ENCODE measurements at places on chromosomes 6 and 20.

DNA sequence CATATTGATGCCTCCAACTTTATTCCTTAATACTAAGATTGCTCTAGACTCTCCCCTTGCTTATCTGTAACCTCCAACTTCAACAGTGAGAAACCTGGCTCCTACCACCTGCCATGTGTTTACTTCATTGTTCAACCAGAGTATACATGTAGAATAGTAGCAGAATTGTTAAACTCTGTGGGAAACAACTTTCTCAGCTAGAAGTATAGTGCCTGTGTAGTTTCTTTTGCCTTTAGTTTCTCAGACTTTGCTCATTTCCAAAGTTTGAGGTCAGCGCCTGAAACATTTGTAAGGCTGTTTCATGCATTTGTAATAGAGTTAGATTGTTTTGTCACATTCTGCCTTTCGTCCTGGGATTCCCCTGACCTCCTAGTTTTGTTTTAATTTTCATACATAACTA lies 34.9 kb upstream of the HECA start:
- no peak for DNase-seq

DNA sequence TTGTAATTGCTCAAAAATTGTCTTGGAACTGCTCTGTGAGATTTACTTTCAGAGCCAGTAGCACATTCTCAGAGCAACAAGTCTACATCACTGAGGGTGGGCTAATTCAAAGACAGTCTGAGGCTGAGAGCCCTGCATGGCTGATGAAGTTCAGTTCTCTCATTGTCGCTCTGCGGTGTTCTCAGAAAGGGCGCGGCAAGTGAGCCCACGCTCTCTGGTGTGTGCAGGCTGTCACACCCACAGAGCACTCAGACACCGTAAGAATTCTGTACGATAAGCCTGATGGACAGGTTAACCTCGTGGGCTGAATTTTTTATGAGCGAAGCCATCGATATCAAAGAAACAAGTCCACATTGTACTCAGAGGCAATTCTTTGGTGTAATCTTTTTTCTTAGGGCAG lies 557.8 kb downstream of the HACE1 start:
- no peak for DNase-seq

DNA sequence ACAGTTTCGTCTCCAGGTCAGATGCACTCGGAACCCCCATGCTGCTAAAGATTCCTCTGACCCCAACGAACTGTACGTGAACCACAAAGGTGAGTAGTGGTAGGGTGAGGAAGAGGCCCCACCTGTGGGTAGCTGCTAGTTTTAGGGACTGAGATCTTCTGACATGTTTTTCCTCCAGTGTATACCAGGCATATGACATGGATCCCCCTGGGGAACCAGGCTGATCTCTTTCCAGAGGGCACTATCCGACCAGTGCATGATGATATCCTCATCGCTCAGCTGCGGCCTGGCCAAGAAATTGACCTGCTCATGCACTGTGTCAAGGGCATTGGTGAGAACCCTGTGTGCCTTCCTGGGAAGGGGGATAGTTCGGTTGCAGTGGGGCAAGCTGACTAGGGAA lies 3.2 kb downstream of the POLR1C start:
- no peak for DNase-seq

- no peak for DNase-seq
Observed at GRCh38 chr20:54029176-54029575, 41.2 kb downstream of the BCAS1 start.

GRCh38 chr20:2207770-2208097 lies 88.1 kb upstream of the TGM3 start:
- no peak for DNase-seq

DNA sequence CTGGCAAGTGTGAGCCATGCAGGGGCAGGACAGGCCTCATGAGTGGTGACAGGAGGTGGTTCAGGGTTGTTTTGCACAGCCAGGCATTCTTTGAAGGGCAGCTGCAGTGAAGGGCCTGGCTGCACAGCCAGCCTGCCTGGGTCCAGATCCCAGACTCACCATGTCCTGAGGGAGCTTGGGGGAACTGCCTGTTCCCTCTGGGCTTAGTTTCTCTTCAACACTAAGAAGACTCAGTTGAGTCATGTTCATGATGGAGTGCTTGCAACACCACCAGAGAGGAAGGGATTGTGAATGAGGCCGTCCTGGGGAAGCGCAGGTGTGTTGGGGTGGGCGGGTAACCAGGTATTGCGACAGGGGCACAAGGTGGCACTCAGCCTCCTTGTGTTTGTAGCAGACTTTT lies 102.4 kb downstream of the CDH26 start:
- DNase-seq, result no peak

- DNase-seq, result peak; percentile 64
Observed at GRCh38 chr20:32761831-32762753, at the start of gene DNMT3B. TSS of gene DNMT3B (plus strand) at chr20:32762385. CDS start at chr20:32780324, 17,939 bp downstream.

GRCh38 chr6:73264446-73264845 lies 1.4 kb upstream of the KHDC1 start:
- DNase-seq, result no peak

- no peak for DNase-seq
Observed at GRCh38 chr20:33310327-33310899, 27.4 kb downstream of the BPIFB1 start.

DNA sequence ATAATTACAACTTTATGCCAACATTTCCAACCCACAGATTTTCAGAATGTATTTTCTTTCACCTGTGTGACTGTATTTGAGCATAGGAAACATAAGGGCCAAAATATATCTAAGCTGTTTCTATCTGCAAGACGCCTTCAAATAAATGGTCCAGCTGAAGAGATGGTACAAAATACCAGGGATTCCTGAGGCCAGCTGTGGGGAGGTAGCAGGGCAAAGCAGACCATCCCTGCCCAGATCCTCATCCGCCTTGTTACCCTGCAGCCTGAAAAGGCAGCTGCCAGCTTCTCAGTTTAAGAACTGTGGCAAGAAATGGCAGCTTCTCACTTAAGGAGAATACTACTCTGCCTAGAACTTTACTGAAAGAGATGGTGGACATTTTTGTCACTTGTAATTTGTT lies 143.3 kb downstream of the KHDC1L start:
- DNase-seq, result no peak

DNA sequence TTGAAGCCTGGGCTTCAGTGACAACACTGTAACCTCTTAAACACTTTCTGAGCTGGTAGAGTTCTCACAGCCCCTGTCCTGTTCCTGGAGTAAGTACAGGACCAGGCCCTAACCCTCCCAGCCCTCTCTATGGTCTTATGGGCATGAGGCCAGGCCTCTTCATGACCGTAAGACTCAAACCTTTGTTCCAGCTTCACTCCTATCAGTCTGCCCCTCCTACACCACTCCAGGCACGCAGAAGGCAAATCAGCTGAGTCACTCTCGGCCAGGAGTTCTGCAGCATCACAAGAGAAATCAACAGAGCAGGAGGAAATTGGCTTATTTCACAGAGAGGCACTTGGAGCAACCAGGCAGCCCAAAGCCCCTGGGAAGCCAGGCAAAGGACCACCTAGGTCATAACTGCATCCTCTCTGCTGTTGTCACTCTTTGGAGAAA lies 25.3 kb upstream of the CHD6 start:
- no peak for DNase-seq

DNA sequence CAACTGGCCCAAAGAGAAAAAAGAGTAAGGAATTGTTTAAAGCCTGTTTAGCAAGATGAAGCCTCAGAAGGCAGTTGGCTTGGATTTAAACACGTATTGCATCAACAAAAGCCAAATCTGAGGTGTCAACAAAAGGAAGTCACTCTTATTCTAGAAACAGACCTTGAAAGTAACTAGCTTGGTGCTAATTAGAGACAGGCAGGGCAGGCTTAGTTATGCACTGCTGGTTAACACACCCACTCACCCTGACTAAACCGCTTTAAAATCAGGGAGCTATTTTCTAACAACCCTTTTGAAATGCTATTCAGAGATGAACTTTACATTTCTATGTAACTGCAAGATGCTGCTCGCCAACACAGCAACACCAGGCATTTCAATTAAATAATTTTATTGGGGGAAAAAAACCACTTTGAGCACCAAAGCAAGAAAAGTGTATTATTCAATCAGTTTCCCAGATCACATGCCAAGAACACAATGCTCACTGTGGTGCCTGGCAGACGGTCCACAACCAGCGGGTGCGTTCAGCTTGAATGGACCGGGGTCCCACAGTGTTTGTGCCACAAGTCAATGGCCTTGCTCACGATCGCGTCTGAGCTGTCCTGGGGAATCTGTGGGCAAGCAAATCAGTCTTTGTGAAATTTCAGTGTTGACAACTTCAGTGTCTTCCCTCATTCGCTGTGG lies 23.6 kb downstream of the TBC1D7 start:
- DNase-seq, result no peak

GRCh38 chr6:110201151-110201884 lies 21.1 kb downstream of the CDC40 start:
- DNase-seq, result no peak

- DNase-seq, result peak; percentile 46
Observed at GRCh38 chr6:74087899-74088298, 391.9 kb downstream of the CD109 start.

GRCh38 chr6:23705697-23706096 lies 420.3 kb upstream of the NRSN1 start:
- DNase-seq, result no peak

DNA sequence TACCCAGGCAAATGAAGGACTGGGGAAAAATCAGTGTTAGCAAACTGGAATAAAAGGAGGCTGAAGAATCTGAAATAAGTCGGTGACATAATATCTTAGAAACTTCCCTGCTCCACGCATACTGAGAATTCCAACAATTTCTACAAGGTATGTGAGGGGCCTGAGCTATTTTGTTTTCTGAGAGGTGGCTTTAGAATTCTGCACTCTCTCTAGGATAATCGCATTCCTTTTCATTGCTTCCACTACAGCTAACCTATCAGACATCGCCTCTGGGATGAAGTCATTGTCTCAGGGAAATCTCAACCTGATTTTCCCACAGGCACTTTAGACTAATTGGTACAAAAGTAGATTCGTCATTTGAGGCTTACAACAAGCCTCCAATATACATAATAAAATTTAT lies 740.8 kb downstream of the PHF3 start:
- DNase-seq, result no peak

- peak; percentile 97 for DNase-seq
Observed at GRCh38 chr6:122709922-122710512, 69.5 kb upstream of the FABP7 start.

DNA sequence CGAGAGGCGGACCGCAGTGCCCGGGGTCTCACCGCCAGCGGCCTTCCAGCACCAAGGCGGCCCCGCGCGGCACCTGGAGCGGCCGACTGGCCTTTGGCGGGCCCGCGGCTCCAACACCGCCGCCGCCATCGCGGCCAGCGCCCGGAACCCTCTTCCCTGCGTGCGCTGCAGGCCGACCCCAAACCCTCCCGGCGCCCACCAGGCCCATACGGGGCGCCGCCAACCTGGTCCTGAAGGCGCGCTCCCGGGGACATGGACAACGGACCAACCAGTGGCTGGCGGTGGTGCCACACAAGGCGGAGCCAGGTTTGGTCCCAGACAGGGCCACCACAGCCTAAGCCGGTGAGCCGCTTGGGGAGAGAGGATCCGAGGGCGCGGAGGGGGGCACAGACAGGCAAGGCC lies 1514.8 kb upstream of the DEFB115 start:
- DNase-seq, result no peak

- no peak for DNase-seq
Observed at GRCh38 chr6:54722328-54722727, 124.2 kb upstream of the FAM83B start.

Measured in Kasumi-1 (cell line).